Colonic mucosa (tissue), 4 donors: ENCODE measurements at places on chromosomes 3 and 15. TPM values are rescaled to one million over a fixed set of nuclear protein-coding genes. Genes with fewer than 3 reads are reported as not detected.

The TLR9 gene
- 0.27 TPM for total RNA-seq

DNA sequence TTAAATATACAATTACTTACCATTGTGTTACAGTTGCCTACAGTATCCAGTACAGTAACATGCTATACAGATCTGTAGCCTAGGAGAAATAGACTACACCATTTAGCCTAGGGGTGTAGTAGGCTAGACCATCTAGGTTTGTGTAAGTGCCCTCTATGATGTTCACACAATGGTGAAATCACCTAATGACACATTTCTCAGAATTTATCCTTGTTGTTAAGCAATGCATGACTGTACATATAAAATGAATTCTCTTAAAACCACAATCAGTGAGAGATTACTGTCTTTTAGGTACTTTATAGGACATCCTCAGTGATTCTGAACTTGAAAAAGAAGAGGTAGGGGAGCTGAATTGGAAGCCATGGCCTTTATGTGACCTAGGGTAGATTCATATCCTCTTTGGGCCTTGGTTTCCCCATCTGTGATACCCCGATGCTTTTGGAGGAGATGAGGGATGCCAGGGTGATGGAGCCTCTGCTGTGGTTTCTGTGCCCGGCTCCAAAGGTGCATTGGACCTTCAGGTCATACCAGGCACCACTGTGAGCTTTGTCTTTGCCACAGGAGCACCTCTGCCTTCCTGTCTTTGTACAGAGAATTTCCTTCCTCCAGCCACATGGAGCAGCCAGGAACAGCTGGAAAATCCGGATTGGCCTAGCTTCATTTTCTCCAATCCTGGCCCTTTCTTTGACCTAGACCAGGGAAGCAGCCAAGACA, 51.9 kb upstream of the FLNB start:
- H3K4me1 ChIP-seq: peaks cover 24% of the 10 kb centered on the region
- DNase-seq: no peak
- no peaks in the 10 kb centered on the region for H3K36me3 ChIP-seq
- no peak overlapping the region for H3K4me3 ChIP-seq
- no peak overlapping the region for H3K27ac ChIP-seq

GRCh38 chr15:77342807-77343206, 77.1 kb downstream of the PEAK1 start:
- no peaks in the 10 kb centered on the region for H3K36me3 ChIP-seq
- no peaks in the 10 kb centered on the region for H3K27me3 ChIP-seq
- H3K4me3 ChIP-seq: no peak overlapping the region
- DNase-seq: no peak
- no peak overlapping the region for H3K27ac ChIP-seq

DNA sequence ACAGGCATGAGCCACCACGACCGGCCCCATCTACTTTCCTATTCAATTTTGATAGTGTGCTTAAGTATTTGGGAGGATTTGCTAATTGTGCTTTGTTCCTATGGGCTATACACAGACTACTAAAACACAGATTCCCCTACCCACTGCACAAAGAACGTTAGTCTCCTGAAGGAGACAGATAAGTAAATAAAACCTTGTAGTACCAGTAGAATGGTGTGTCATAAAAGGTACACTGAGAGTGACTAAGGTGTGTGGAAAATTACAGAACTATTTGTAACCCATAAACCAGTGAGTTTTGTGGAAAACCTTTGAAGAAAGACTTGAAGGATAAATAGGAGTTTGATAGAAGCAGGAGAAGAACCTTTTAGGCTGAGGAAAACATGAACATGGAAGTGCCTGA, 158.2 kb downstream of the VPS8 start:
- H3K36me3 ChIP-seq: no peaks in the 10 kb centered on the region
- no peak for DNase-seq
- no peak overlapping the region for H3K27ac ChIP-seq
- no peaks in the 10 kb centered on the region for H3K4me1 ChIP-seq
- H3K27me3 ChIP-seq: no peaks in the 10 kb centered on the region

The MOBP gene
- 0.72 TPM for total RNA-seq

GRCh38 chr15:99509686-99510461, 55.9 kb upstream of the MEF2A start:
- DNase-seq: no peak
- H3K4me3 ChIP-seq: no peak overlapping the region
- no peaks in the 10 kb centered on the region for H3K36me3 ChIP-seq
- no peak overlapping the region for H3K27ac ChIP-seq
- no peaks in the 10 kb centered on the region for H3K27me3 ChIP-seq

- H3K36me3 ChIP-seq: no peaks in the 10 kb centered on the region
- H3K27me3 ChIP-seq: peaks cover 42% of the 10 kb centered on the region
- DNase-seq: no peak
- no peaks in the 10 kb centered on the region for H3K4me1 ChIP-seq
These were observed 185.9 kb upstream of the LINGO1 start for GRCh38 chr15:77818484-77819047.

DNA sequence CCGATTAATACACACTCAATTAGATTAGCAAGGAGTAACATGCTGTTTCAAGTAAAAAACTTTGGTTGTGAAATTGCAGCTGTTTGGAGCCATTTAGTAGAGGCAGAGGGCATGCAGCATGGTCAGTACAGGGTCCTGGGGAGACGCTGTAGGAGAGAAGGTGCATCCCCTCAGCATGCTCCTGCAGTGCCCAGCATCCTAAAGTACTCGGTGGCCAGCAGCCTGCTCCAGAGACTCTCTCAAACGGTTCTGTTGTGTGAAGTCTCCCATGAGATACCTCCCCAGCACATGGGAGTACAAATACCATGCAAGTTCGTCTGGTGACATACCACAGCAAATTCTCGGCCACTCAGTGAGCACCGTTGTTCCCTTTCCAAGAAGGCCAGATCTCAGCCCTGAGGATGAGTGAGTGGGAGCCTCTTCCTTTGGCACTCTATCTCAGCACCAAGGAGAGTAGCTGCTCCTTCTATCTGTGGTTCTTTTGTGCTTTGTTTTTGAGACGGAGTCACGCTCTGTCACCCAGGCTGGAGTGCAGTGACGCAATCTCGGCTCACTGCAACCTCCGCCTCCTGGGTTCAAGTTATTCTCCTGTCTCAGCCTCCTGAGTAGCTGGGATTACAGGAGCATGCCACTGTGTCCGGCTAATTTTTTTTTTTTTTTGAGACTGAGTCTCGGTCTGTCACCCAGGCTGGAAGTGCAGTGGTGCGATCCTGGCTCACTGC, 72.7 kb downstream of the TJP1 start:
- DNase-seq: no peak
- no peaks in the 10 kb centered on the region for H3K4me1 ChIP-seq
- no peak overlapping the region for H3K27ac ChIP-seq
- H3K27me3 ChIP-seq: no peaks in the 10 kb centered on the region

DNA sequence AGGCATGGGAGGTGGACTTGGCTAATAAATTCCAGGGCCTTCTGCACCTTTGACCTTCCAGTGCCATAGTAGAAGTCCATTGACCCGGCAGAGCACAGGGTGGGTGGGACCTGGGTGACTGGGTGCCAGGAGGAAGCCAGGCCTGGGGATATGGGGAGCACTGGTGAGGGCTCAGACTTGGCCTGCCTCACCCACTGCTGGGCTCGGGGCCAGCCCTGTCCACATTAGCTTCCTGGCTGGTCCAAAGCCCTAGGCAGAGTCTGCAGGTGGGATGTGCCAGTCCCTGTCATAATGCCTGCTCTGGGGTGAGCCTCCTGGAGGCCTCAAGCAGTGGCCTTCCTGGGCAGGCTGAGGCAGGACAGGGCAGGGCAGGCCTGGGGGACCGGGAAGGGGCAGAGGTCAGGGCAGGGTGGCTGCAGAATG, 38.1 kb upstream of the CHRNB4 start:
- H3K36me3 ChIP-seq: no peaks in the 10 kb centered on the region
- H3K27me3 ChIP-seq: no peaks in the 10 kb centered on the region
- no peak overlapping the region for H3K27ac ChIP-seq
- H3K4me3 ChIP-seq: no peak overlapping the region

The VEPH1 gene
- total RNA-seq: 1.3 TPM

GRCh38 chr3:49500732-49501609, 30.9 kb downstream of the DAG1 start:
- no peaks in the 10 kb centered on the region for H3K27me3 ChIP-seq
- no peaks in the 10 kb centered on the region for H3K36me3 ChIP-seq
- peak overlapping the region; percentile 73 for H3K27ac ChIP-seq

DNA sequence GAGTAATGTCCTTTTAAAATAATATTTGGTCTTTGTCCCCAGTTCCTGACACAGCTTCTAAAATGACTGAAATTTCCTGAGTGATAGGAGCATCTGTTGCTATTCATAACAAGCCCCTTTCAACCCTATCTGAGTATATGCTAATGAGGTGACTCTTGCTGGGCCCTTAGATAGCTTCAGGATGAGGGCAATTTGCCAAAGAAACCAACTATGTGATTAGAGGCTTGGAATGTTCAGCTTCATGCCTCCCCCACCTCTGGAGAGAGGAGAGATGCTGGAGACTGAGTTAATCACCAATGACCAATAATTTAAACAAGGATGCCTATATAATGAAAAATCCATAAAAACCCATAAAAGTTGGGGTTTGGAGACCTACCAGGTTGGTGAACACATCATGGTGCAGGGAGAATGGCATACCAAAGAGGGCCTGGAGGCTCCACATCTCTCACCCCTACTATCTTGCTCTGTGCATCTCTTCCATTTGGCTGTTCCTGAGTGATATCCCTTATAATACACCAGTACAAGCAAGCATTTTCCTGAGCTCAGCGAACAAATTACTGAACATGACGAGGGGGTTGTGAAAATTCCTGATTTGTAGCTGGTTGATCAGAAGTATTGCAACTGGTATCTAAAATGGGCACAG, 189.2 kb downstream of the ECT2 start:
- H3K4me1 ChIP-seq: no peaks in the 10 kb centered on the region
- no peak overlapping the region for H3K4me3 ChIP-seq
- H3K36me3 ChIP-seq: no peaks in the 10 kb centered on the region
- H3K27ac ChIP-seq: no peak overlapping the region
- no peak for DNase-seq
